ENCODE measurements at places on chromosomes 4 and X.
A peak's percentile ranks its signal among the peaks of the same experiment; 100 is the strongest.

- no peak for DNase-seq
These were observed 107.0 kb upstream of the STIM2 start for GRCh38 chr4:26753617-26754016.

DNA sequence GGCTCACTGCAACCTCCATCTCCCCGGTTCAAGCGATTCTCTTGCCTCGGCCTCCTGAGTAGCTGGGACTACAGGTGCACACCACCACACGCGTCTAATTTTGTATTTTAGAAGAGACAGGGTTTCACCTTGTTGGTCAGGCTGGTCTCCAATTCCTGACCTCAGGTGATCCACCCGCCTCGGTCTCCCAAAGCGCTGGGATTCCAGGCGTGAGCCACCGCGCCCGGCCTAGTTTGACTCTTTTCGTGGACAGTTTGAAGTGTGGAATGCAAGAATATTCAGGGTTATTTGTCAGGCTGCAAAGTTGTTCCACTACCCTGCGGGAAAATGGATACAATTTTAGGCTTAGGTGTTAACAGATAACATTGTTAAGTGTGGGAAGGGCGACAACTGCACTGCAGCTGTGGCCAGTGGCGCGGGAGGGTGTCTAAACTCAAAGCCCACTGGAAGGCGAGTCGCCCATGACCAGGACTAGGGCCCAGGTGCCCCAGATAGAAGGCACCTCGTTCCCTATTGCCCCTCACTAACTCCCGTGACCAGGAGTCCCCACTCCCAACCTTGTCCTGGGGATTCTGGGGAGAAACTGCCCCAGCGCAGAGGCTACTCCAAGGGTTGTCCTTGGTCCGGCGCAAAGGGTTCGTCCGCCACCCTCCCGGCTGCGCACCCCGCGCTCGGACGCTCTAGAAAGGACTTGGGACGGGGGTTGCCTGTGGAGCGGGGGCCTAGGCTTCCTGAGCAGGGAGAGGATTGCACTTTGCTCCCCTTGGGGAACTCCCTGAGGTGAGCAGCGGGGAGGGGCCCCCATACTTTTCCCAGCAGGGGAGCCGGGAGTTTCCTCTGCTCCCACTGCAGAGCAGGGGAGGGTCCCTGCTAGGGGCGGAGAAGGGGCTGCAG, 1.1 kb upstream of the CD99 start:
- no peak for DNase-seq

DNA sequence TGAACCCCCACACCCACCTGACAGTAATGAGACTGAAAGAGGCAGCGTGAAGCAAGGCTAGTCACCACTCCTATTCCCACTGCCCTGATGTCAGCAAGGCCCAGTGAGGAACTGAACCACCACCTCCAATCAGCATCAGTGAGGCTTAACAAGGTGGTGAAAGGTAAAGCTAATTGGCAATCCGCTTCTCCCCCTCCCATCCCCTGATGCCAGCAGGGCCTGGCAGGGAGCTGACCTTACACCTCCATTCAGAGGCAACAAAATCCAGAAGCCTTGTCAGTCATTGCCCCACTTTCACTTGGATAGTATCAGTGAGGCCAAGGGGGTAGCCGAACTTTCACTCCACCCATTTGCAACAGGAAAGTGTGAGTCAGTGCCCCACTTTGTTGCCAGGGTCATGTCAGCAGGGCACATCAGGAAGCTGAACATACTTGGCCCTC, 60.8 kb downstream of the AWAT2 start:
- DNase-seq, result no peak

GRCh38 chr4:24656906-24657305, 72.6 kb upstream of the DHX15 start:
- DNase-seq, result no peak

- no peak for DNase-seq
These were observed 18.4 kb upstream of the STK26 start for GRCh38 chrX:132004728-132005127.

DNA sequence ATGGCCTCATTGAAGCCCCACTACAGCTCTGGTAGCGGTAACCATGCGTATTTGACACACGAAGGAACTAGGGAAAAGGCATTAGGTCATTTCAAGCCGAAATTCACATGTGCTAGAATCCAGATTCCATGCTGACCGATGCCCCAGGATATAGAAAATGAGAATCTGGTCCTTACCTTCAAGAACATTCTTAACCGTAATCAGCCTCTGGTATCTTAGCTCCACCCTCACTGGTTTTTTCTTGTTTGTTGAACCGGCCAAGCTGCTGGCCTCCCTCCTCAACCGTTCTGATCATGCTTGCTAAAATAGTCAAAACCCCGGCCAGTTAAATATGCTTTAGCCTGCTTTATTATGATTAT, 876 bp downstream of the HPRT1 start:
- DNase-seq, result no peak

DNA sequence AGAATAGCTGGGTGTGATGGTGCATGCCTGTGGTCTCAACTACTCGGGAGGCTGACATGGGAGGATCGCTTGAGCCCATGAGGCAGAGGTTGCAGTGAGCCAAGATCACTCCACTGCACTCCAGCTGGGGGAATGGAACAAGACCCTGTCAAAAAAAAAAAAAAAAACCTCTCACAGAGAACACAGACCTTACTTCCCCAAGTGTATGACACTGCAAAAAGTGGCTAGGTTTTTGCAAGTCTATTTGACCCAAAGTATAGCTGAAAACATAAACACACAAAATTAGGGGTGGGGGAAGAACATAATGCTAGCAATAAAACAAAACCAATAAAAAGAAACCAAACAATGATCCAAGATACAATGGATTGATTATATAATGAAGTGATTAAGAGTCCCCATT, 6.7 kb downstream of the LAMP2 start:
- DNase-seq, result no peak

DNA sequence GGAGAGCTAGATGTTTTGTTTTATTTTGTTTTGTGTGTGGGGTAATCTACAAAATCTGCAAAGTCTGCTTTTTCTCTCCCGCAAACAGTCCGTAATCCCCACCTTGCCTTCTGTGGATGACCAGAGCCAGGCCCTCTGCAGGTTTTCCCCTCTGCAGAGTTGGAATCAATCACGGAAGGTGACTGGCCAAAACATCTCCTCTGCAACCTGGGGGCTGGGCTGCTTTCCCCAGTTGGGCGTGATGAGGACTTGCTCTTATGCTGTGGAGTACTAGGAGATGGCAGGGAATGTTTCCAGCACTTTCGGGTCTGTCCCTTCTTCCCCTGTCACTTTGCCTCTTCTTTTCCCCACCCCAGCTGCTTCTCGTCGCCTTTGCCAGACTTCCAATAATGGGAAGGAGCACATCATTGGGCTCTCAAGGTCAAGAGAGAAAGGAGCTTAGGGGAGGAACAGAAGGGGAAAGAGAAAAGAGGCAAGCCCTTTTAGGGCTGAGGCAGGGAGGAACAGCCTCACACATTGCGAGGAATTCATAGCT, 1.1 kb downstream of the TMEM35A start:
- DNase-seq, result no peak

- no peak for DNase-seq
These were observed 48.7 kb downstream of the TMEM131L start for GRCh38 chr4:153514688-153515426.

DNA sequence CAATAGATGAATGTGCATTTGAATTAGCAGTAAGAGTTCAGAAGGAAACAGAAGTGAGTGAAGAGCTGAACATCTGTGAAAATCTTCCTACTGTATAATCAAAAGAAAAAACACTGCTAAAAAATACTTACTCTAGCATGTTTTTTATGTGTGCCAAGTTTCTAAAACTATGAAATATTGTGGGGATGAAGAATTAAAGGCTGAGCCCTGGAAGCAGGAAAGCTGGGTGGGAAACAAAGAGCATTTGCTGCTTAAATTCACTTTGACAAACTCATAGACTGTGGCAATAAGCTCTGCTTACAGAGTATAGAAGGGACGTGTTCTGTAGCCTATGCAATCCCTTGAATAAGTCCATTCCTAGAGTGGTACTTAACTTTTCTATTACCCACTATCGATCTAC, 261.7 kb downstream of the ANKRD50 start:
- no peak for DNase-seq

- peak; percentile 89 for DNase-seq
These were observed 450.1 kb upstream of the TENM3 start for GRCh38 chr4:181793096-181793495.

GRCh38 chr4:1309261-1310010, 19.7 kb downstream of the MAEA start:
- no peak for DNase-seq

GRCh38 chr4:107366900-107367299, 330.8 kb upstream of the DKK2 start:
- no peak for DNase-seq

- no peak for DNase-seq
These were observed 239.5 kb downstream of the KCNIP4 start for GRCh38 chr4:21709031-21709430.

DNA sequence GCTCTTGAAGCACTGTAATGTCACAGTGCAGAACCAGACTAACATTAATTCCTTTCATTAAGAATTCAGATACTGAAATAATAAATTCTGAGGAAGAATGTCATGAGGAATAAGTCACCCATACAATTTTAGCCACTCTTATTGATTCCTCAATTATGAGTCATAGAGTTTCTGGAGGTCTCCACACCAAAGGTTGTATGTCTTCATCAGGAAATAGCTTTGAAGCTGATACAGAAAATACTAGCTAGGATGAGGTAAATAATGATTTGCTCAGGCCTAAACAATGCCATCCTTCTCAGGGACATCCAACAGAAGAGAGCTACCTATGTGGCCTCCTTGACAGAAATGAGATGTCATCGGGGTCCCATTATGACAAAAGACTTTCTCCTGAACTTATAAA, 238.8 kb downstream of the OR13H1 start:
- no peak for DNase-seq

DNA sequence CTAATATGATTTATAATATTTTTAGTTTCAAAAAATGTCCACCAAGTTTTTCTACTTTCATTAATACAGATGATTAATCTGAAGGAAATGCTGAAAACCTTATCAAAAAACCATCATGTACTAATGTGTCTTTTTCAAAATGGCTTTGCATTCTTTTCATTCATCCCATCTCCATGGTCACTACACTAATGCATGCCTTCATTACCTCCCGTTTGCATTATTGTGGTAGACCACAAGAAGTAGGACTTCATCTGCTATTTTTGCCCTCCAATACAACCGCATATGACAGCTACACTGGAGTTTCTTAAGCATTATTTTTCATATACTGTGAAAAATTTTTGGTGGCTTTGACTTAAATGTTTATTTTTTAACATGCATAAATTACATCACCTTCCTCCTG, 37.9 kb upstream of the FSTL5 start:
- no peak for DNase-seq

DNA sequence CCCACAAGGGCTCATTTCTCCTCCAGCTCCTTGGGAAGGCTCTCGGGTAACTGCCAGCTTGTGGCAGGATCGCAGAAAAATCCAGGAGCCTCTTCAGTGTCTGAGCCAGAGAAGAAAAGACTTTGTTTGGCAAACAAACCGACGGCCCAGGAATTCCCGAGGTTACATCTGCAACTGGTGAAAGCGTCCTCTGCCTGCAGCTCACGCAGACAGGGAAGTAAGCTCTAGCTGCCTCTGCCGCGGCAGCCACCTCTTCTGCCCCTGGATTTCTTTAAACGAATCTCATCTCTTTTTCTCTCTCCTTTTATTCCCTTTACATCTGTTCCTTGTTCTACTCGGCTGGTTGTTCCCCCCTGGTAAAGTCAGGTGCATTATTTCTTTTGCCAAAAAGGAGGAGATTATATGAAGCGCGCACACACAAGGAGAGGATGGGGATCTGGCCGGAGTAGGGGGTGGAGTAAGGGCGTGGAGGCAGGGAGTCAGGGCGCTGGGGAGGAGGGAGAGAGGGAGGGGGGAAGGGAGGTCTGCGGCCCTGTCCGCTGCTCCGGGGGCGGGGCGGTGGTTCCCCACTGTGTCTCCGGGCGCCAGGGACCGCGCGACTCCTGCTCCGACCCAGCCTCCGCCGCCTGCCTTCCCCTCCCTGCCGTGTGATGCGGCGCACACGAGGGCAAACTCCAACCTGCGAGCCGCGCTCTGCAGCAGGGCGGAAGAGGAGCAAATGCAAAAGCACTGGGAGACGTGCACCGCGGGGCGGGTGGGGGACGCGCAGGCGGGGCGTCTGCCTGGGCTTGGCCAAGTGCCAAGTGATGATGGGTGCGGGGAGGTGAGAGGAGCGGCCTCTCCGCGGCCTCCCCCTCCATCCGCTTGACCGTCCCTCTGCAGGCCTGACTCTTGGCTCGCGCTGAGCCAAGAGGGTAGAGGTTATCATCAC, at the start of gene DCHS2:
Gene DCHS2 (minus strand): TSS at position 459 of the 931 bp plus-strand sequence. CDS start 444 bp downstream, at position 15.
- peak; percentile 73 for DNase-seq

GRCh38 chrX:150897421-150898320, 797 bp downstream of the CD99L2 start:
- DNase-seq, result no peak

- DNase-seq, result no peak
These were observed 12.7 kb upstream of the MCUB start for GRCh38 chr4:109547394-109547793.

- no peak for DNase-seq
These were observed 124.0 kb upstream of the ZCCHC13 start for GRCh38 chrX:74179990-74180389.

GRCh38 chr4:105970371-105970770, 75.1 kb downstream of the NPNT start:
- no peak for DNase-seq

GRCh38 chr4:84847978-84848377, 118.5 kb downstream of the WDFY3 start:
- no peak for DNase-seq

GRCh38 chr4:58983887-58984286, 1873.7 kb upstream of the IGFBP7 start:
- DNase-seq, result no peak

GRCh38 chrX:114365065-114365834, 218.6 kb upstream of the HTR2C start:
- DNase-seq, result no peak

- DNase-seq, result no peak
These were observed 33.6 kb upstream of the CCNG2 start for GRCh38 chr4:77123411-77123810.

GRCh38 chr4:156085100-156085499, 131.4 kb upstream of the CTSO start:
- no peak for DNase-seq

DNA sequence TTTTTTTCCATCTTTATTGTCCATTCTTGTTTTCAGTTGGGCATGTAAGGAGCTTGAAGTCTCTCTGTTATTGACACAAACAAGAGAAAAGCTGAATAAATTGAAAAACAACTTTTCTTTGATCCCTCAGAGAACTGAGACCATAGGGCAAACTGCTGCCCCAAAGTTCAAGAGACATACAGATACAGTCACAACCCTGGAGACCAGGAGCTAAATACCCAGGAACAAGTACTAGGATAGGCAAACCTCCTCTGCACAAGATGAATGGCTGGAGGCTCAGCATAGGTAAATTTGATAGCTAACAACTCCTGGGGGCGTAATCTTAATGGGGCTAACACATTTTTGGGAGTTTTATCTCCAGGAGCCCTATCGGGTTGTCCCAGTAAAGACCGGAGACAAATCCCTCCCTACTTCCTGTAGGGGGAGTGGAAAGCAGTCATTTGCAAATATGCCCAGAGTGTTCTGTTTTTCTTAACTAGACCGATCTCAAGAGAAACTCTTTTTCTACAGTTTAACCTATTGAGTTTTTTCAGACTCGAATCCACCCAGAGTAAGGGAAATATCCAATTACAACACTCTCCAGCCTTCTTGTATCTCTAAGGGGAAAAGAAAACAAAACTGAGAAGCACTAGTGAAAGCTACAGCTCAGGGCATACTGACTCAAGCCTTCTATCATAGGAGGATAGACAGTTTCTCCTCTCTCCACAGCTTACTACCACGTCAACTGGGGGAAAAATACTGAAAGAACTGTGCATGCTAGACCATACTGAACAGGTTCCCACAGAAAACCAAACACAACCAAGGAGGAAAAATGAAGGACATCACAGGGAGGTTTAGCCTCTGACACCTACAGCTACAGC, 23.1 kb downstream of the MAGEA8 start:
- no peak for DNase-seq
